ENCODE measurements at places on chromosomes 5 and 9.

DNA sequence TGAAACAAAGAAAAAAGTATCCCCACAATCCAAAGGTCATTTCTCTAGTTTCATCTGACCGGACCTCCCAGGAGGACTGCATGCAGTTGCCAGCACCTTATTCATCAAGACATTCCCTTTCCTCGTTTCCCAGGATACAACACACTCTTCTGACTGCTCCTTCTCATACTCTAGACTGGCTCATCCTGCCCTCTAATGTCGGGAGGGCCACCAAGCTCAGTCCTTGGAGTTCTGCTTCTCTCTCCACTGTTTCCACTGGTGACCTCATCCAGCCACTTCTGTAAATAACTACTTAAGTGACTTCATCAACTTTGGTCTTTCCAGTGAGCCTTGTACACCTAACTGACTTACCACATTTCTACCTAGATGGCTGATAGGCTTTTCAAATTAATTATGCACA is 179.1 kb downstream of the EPB41L4A start:
- no peak for DNase-seq

DNA sequence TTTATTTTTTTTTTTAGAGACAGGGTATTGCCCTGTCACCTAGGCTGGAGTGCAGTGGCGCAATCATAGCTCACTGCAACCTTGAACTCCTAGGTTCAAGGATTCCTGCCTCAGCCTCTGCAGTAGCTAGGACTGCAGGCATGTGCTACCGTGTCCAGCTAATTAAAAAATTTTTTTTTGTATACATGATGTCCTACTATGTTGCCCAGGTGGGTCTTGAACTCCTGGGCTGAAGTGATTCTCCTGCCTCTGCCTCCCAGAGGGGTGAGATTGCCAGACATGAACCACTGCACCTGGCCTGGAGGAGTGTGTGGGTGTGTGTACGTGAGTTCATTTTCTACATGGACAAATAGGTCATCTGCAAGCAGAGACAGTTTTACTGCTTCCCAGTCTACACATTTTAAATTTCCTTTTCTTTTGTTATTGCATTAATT is 33.8 kb downstream of the JMY start:
- no peak for DNase-seq

DNA sequence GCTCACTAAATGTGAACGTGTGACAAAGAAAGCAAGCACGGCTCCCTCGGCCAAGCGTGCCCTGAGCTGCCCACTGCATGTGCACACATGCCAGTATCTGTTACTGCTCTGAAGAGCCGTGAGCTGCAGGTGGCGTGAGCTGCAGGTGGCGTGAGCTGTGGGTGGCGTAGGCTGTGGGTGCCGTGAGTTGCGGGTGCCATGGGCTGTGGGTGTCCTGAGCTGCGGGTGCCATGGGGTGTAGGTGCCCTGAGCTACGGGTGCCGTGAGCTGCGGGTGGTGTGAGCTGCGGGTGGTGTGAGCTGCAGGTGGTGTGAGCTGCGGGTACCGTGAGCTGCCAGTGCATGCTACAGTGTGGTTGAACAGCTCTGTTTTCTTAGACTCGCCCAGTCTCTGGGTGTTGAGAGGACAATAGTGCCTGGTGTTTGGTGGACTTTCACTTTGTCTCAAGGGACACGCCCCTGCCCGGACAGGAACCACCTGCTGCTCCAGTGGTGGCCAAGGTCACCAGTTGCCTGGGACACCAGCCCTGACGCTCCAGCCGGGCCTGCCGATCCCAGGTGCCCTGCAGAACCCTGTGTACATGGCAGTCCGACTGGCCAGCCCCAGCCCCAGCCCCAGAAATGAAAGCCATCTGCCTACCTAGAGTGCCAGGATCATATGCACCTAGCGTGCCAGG is 6.7 kb downstream of the CCDC187 start:
- DNase-seq = peak; percentile 81

DNA sequence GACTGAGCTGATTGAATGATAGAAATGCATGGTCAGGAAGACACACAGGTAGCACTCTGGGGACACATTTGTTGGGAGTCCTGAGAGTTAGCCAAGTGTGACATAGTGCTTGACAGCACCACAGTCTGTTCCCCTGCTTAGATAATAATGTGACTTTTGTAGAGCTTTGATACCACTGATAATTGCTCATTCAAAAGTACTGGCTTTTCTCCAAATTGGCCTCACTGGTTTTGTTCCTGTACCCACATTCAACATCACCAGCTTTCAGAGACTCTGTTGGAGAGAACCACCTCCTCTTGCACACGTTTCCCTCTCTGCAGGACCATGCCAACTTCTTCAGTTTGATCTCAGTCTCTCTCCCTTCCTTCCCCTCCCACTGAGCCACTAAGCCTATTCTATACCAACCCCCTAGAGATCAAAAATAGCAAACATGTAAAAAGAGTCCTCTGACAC is 52.5 kb upstream of the IL7R start:
- DNase-seq = peak; percentile 48

GRCh38 chr9:101400120-101400519 is 1.5 kb downstream of the ZNF189 start:
- DNase-seq = no peak

GRCh38 chr9:112118009-112118408 is 57.1 kb downstream of the SUSD1 start:
- no peak for DNase-seq

- no peak for DNase-seq
Observed at GRCh38 chr9:10700915-10701314, 88.1 kb upstream of the PTPRD start.

GRCh38 chr5:83957188-83957587 is 236.5 kb upstream of the HAPLN1 start:
- no peak for DNase-seq

DNA sequence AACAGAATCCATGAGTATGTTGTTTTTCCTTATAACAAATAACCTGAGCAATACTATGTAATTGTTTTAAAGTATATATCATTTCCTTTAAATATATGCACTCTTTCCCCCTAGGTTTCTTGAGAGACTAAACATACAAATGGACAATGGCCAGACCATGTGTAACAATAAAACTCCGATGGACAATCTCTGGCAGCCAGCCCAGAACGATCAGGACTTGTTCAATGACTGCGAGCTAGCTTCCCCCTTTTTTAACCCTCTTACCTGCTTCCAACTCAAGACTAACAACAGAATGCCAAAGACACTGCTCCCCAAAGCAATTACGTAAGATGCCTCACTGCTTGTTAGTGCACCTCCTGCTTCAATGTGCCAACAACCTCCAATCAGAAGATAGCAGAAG is 94.9 kb downstream of the HTR4 start:
- DNase-seq = no peak

DNA sequence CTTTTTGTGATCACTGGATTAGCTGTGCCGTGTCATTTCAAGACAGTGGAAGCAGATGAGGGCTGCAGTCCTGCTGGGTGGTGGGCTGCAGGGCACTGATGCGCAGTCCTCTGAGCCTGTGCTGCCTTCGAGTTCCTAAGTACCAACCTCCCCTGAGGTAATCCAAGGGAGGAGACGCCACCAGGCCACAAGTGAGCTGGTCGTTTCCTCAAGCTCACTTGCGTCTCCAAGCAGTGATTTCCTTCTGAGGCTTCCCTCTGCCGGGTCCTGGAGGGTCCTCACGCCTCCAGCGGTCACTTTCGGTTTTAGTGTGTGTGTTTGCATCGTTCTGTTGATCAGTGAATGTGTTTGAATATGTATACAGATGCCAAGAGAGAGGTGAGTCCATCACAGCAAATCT is 115.7 kb downstream of the TRIO start:
- no peak for DNase-seq

- DNase-seq = no peak
Observed at GRCh38 chr5:10489810-10490426, 48.2 kb downstream of the ROPN1L start.

GRCh38 chr9:133378408-133378962 is 2.3 kb downstream of the STKLD1 start:
- peak; percentile 15 for DNase-seq

DNA sequence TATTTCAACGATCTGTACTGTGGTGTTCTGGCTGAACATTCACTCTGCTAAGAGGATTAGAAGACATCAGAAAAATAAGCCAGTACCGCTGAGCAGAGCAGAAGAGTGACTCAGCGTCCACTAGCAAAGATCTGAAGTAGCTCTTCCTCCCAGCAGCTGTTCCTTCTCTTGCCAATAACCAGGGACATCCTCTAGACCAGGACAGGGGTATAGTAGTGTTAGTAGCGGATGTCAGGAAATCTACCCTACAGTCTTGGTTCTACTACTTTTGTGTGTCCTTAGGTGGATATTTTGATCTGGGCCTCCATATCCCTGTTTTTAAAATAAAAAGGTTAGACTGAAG is 103.6 kb downstream of the TSSK1B start:
- no peak for DNase-seq

- no peak for DNase-seq
Observed at GRCh38 chr5:107121793-107122519, 548.8 kb downstream of the EFNA5 start.

GRCh38 chr5:169785771-169786618 is 148.9 kb downstream of the DOCK2 start:
- no peak for DNase-seq

DNA sequence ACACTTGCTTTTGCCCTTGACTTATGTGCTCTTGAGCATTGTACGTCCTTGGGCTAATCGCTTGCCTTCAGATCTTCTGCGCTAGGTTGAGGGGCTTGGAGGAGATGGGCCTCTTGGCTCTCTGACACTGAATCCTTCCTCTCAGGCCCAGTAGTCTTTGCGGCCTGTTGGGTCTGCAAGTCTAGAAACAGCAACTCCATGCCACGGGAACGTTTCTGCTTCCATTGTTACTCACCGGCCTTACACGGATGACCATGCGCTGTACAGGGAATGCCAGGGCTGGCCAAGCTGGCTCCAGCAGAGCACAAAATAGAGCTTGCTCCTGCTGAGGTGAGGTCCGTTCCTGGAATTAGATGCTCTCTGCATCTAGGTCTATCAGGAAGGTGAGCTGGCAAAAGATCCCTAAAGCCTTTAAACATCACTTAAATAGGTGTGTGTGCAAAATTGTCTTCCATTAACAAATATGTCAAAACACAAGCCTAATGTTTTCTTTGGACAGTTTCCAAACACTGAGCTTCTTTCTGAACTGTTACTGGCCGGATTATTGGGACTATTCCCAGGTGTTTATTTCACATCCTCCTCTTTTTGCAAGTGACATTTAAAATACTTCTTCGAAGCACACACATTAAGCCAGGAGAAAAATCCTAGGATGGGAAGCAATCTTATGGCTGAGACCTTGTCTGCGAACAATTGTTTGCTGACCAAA is 29.7 kb downstream of the DAPK1 start:
- DNase-seq = no peak

- no peak for DNase-seq
Observed at GRCh38 chr9:119509291-119509905, 140.2 kb upstream of the BRINP1 start.

All from NCI-H774 (cell line).